ENCODE measurements at places on chromosomes 1 and 21.

- no peak for DNase-seq
Observed at GRCh38 chr1:56331207-56331891, 248.0 kb downstream of the PLPP3 start.

GRCh38 chr1:234214911-234215892 is 158.1 kb upstream of the COA6 start:
- no peak for DNase-seq

DNA sequence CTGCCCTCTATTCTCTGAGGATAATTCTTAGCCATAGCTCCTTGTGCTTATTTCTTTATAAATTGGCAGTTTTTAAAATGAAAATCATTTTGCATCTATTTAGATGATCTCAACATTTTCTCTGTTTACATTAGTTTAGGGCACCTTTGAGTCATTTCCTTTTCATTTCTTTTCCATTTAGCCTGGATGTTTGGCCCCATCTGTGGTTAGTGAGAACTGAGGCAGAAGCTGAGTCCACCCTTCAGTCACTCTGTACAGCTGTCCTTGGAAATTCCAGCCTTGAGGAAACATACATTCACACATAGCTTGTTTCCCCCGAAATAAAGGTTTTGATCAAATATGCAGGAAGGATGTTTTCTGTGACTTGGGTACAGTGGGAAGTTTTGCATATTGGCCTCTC is 123.7 kb downstream of the NTNG1 start:
- DNase-seq: no peak

DNA sequence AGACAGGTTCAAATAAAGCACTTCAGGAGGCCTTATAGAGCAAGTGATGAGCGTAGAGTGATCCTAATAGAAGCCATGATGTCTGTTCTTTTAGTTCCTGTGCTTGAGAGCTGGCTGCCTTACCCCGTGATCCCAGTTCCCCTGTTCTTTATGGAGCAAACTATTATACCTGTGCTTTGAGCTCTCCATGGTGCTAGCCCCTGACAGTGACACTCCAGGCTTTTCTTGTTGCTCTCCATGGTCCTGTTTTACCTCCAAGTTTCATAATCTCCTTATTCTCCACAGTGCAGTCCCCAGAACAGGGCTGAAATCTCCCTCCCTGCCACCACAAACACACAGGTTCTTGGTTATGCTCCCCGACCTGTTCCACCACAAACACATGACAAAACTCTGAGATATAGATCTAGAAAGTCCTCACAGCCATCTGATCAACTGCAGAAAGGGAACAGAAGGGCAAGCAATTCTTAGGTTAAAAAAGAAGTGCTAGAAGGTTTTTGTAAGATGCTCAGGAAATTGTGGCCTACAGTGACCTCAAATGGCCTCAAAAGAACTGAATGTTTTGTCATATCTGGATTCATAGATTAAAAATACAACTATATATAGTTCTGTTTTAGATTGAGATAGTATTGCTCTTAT is 6.0 kb downstream of the CADM3 start:
- no peak for DNase-seq

GRCh38 chr1:150182247-150182646 is 32.5 kb downstream of the PLEKHO1 start:
- DNase-seq: no peak

Data from activated naive CD4-positive, alpha-beta T cell (primary cell).